Activated naive CD4-positive, alpha-beta T cell (primary cell): ENCODE measurements at places on chromosomes 3 and 15.

DNA sequence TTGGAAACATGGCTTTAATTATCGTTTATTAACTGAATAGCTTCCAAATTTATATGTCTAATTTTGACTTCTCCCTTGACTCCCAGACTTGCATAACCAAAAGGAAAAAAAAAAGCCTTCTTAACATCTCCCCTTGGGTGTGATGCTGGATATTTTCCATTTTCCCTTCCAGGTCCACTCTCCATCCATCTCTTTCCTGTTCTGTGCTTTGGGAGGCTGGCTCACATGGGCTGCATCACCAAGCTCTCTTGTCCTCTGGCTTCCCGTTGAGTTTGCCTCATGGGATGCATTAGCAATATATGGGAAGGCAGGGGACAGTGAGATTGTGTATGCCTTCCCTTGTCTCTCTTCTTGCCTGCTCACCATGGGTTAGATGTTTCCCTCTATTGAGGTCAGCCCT, 77.8 kb upstream of the FAM98B start:
- DNase-seq, result no peak

DNA sequence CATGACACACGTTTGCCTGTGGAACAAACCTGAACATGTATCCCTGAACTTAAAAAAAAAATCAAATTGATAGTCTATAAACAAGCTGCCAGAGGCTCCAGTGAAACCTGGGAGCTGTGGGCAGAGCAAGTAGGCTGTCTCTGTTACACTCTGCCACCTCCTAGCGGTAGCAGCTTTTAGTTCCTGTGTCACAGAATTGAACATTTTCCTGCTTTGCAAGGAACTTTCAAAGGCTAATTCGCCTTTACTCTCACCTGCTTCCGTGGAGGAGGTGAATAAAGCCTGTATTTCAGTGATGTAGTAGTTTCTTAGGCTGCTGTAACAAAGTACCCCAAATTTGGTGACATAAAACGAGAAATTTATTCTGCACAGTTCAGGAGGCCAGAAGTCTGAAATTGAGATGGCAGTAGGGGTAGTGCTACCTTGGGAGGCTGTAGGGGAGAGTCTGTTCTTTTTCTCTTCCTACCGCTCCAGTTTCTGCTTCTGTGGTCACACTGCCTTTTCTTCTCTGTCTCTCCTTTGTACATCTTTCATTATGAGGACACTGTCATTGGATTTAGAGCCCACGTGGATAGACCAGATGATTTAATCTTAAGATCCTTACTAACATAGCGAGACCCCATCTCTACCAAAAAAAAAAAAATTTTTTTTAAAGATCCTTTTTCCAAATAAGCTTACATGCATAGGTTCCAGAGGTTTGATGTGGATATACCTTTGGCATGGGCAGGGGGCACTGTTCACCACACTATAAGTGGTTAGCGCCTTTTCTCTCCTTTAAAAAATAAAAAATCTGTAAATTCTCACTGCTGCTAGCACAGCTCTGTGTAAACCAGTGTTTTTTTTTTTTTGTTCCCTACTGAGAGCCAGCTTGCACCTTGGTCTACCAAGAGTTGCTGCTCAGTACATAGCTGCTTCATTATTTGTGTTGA, 25.3 kb downstream of the FBXO22 start:
- no peak for DNase-seq

- no peak for DNase-seq
Observed at GRCh38 chr3:64856106-64856505, 168.3 kb upstream of the ADAMTS9 start.

DNA sequence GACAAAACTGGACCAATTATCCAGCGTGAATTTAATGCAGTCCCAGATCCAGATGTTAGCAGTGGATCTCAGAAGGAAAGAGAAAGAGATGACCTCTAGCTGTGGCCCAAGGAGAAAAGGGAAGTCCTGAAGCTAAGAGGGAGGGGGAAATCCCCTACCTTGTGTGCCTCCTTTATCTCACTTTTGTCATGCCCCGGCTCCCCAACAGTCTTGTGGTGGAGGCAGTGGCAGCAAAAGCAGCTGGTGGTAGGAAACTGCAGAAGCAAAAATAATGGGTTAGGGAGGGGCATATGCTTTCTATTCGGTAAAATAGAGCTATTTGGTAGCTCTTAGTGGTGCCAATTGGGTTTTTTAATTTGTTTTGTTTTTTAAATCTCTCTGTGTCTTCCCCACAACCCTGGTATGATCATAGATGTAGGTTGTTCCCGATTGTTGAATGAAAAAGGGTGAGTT, 56.5 kb downstream of the MCTP2 start:
- no peak for DNase-seq

DNA sequence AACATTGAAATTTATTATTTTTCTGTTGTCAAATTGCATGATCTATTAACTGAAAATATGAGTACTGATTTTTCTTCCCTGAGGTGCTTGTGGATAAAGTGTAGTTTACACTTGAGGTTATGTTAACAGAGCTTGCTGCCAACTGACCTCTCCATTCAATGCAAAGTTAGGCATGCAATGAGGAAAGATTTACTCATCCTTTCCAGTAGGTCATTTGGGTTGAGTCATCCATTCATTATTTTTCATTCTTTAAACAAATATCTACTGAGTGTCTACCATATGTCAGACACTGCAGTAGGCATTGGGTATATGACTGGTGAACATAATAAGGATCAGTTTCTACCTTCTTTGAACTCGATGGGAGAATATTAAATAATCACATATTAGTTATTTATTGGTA, 604.1 kb downstream of the EDEM1 start:
- no peak for DNase-seq

- DNase-seq, result no peak
Observed at GRCh38 chr15:82298520-82298919, 35.9 kb downstream of the SAXO2 start.

GRCh38 chr15:23081271-23081670, 41.9 kb upstream of the TUBGCP5 start:
- DNase-seq, result no peak

GRCh38 chr3:119257654-119258410, 17.2 kb upstream of the B4GALT4 start:
- DNase-seq, result no peak

- DNase-seq, result no peak
Observed at GRCh38 chr3:196097373-196098154, 15.7 kb upstream of the TFRC start.

- no peak for DNase-seq
Observed at GRCh38 chr15:80684697-80685096, 10.4 kb upstream of the ABHD17C start.

- DNase-seq, result no peak
Observed at GRCh38 chr15:60682115-60682514, 203.2 kb upstream of the ICE2 start.

DNA sequence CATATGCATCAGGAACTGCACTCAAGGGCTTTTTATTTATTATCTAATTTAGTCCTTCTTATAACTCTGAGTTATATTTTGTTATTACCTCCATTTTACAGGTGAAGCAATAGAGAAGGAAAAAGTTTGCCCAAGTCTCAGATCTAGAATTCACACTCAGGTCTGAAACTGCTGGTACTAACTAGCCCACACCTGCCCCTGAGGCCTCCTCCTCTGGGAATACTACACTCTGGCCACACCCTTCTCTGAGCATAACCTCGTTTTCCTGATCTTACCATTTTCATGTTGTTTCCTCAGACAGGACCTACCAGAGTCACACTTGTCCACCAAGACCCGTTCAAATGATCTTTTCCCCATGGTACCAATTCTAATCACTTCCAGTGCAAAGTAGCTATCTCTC, 94.1 kb upstream of the CHRM5 start:
- no peak for DNase-seq

GRCh38 chr3:157160658-157161424, 894 bp upstream of the CCNL1 start:
- no peak for DNase-seq

DNA sequence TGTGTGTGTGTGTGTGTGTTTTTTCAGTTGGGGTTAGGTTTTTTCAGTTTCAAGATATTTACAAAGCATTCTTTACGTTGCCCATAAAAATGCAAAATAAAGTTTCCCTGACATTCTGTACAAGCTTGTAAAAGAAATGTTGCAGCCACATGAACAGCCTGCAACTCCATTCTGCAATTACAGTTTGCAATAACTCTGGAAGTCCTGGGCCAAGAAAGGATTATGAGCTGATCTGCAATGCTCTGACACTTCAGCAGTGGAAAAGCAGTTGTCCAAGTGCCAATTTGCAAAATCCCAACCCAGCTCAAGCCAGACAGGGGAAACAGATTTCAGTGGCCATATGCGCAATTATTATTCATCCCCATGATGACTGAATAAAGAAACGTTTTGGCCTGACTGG, 322.1 kb downstream of the MEX3B start:
- DNase-seq, result no peak

GRCh38 chr15:89472785-89473256, 23.6 kb downstream of the RHCG start:
- no peak for DNase-seq

- no peak for DNase-seq
Observed at GRCh38 chr3:143848704-143849103, 436 bp upstream of the SLC9A9 start.

DNA sequence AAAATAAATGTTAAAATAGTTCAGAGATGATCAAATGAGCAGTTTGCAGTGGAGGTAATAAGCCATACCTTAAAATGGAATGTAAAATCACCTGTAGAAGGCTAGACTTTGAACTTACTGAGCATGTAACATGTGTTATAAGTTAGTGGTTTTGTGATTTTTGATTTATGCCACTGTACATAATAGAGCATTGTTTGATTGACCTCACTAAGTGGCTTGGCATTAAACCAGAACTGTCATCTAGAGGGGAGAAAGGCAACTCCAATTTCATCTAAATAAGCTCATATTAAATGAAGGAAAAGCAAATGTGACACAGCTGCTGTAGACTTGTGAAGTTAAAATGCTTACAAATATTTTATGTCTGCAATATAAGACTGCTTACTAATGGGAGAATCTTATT, 387.9 kb downstream of the ZIC1 start:
- no peak for DNase-seq

DNA sequence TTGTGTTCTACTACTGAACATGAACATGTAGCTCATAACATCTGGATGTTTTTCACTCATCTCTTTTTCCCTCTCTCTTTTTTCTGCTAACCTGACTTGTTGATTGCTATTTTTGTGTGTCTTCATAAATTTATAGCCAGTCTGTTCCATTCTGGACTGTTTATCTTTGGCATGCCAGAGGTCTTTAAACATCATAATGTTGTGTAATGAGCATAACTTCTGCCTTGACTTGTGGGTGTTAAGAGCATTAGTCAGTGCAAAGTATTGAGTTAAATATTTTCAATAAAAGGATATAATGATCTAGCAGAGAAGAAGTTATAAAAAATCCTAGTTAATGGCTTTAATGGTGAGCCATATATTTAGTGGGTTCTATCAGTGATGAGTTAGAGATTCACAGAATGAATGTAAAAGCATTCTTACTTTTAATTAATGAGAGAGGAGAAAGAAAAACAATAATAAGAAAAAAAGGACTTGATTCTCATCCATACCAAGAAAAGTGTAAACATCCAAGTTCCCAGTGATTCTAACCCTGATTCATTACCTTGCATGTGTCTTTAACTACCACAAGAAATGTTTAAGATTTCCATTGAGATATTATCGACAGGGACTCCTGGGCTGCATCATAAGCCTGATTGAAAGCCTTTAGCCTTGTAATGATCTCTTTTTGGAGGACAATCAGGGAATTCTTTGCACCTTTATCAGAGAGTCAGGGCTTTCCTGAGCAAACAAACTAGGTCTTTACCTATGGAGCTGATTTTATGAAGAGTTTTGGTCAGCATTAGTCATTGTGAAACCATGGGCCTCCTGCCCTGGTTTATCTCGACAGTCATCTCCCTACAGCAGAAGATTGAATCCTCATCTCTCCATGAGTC, 22.9 kb downstream of the MITF start:
- DNase-seq, result no peak

DNA sequence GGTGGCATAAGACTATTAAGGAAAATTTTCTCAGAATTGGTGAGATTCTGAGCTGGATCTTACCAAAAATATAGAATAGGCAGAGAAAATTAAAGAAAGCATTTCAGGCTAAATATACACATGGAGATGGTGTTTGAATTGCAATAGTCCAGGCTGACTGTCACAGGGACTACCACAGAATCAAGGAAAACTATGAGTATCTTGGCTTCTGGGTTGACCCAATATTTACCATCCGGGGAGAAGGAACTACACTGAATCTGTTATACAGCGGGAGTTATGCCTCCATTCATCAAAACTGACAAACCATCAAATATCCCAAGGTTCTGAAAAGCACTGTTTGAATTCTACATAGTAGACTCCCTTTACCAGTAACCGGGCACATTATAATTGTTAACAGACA, 102.2 kb downstream of the TUSC7 start:
- DNase-seq, result no peak

DNA sequence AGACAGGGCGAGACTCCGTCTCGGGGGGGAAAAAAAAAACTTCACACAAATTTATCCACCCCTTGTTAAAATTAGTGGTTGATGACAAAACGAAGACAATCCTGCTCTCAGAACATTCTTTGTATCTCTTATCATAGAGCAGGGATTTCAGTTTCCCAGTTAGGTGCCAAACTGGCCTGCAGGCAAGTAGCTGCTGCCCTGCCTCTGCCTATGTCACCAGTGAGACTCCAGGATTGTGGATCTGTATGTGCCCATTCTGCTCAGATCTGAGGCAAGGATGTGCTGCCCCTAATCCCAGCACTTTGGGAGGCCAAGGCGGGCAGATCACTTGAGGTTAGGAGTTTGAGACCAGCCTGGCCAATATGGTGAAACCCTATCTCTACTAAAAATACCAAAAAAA, 54.4 kb downstream of the IQGAP1 start:
- DNase-seq, result no peak

DNA sequence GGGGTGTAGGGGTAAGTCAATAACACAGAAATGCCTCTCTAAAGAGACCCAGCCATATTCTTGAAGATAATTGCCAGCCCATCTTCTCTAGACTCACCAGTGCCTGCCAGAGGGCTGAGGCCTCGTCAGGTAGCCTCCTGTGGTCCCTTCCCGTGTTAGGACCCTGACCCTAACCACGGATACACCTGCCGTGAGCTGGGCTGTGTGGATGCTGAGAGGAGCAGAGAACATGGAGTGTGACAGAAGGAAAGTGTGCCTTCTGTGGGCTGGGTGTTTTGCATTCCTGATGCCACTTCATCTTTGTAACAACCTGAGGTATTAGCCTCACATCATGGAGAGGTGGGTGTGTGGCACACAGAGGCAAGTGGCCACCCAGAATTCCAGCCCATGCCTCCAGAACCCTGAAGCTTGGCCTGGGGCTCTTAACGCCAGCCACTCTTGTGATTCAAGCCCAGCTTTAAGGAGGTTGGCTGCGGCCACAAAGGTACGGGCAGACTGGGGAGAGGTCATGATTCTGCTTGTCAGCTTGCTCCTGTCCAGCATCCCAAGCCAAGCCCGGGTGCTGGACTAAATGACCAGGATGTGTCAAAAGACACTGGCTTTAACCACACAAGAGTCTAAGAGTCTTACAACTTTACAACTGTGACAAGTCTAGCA, 21.1 kb upstream of the ABTB1 start:
- DNase-seq, result no peak

DNA sequence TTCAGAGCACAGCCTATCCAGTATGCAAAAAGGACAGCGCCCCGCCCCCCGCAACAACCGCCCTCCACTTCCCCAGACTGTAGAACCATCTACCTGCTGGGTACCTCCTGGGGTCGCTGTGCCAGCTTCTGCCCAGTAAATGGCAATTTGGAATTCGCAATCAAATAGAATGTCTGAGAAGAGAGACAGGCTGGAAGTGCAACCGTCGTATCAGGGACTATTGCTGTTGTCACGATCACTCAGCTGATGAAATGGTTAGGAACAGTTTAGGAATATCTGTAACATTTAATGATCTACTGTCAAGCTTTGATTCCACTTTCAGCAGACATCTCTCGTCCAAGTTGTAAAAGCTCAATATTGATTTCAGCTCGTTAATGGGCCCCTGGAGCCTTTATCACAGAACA, 13.3 kb upstream of the PARL start:
- no peak for DNase-seq
